ENCODE measurements at places on chromosomes 12 and 14. TPM values are rescaled to one million over a fixed set of nuclear protein-coding genes. Genes with fewer than 3 reads are reported as not detected.
A peak's percentile ranks its signal among the peaks of the same experiment; 100 is the strongest.

DNA sequence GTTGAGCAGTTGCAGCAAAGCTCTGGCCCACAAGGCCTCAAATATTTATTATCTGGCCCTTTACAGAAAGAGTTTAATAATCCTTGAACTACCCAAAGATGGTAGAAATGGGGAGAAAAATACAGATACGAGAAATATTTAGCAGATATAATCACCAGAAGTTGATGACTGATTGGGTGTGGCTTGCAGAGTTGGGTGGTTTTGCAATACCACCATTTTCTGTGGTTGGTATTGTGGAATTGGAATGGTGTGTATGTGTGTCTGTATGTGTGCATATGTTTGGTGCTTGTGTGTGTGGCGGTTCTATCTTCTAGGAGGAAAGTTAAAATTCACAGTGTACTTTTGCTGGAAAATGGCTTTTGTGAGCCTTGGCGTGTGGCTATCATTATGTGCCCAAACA, 85.4 kb upstream of the MANSC4 start:
- H3K36me3 ChIP-seq = no peaks in the 10 kb centered on the region
- peaks cover under 1% of the 10 kb centered on the region for H3K27me3 ChIP-seq
- H3K4me1 ChIP-seq = peaks cover 12% of the 10 kb centered on the region
- no peak overlapping the region for H3K27ac ChIP-seq

DNA sequence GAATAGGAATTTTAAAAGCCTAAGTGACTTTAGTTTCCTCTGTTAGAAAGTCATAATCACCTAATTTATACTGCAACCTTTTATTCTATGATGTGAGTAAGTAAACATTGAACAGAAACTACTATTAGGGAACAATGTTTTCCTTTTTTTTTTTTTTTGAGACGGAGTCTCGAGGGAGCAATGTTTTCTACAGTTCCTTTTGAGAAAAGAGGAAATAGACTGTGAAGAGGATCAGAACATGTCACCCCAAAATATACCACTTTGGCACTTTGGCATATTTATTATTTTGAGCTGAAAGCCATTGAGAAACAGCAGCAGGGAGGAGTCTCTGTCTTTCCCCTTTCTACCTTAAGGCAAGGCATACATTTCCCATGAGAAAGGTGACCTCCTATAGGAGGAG, 162.7 kb upstream of the CNOT2 start:
- H3K4me3 ChIP-seq = no peak overlapping the region
- H3K4me1 ChIP-seq = no peaks in the 10 kb centered on the region
- no peak overlapping the region for H3K27ac ChIP-seq
- no peaks in the 10 kb centered on the region for H3K27me3 ChIP-seq
- no peak for DNase-seq

DNA sequence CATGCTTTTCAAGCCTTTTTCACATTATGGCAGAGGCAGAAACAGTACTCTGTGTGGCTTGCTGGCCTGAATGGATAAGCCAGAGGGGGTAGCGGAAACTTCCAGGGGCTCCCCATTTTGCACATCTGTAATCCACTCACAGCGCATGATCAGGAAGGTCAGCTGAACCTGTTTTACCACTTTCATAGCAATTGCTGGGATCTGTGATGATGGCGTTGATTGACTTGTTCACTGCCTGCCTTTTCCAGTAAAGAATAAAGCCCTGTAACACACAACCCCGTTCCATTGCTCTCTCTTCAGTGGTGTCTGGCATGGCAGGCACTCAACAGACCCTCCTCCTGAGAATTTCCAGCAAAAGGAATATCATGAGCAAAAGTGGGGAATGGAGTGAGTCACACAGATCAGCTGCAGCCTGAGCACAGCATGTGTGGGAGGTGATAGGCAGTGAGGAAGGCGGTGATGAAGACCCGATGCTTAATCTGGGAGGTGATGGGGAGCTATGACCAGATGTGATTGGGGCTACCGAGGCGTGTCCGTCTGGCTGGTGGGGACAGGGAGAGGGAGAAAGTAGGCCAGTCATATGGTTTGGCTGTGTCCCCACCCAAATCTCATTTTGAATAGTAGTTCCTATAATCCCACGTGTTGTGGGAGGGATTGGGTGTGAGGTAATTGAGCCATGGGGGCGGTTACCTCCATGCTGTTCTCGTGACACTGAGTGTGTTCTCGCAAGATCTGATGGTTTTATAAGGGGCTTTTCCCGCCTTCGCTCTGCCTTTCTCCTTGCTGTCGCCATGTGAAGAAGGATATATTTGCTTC, 44.7 kb upstream of the CHST11 start:
- H3K4me3 ChIP-seq = no peak overlapping the region
- H3K36me3 ChIP-seq = peaks cover 1% of the 10 kb centered on the region
- peaks cover 4% of the 10 kb centered on the region for H3K27me3 ChIP-seq
- H3K4me1 ChIP-seq = peaks cover 9% of the 10 kb centered on the region

- peaks cover 13% of the 10 kb centered on the region for H3K4me1 ChIP-seq
- DNase-seq = no peak
- no peak overlapping the region for H3K4me3 ChIP-seq
- H3K27ac ChIP-seq = no peak overlapping the region
- no peaks in the 10 kb centered on the region for H3K27me3 ChIP-seq
- H3K36me3 ChIP-seq = peaks cover 21% of the 10 kb centered on the region
Observed at GRCh38 chr12:9626821-9627220, 19.1 kb upstream of the KLRB1 start.

DNA sequence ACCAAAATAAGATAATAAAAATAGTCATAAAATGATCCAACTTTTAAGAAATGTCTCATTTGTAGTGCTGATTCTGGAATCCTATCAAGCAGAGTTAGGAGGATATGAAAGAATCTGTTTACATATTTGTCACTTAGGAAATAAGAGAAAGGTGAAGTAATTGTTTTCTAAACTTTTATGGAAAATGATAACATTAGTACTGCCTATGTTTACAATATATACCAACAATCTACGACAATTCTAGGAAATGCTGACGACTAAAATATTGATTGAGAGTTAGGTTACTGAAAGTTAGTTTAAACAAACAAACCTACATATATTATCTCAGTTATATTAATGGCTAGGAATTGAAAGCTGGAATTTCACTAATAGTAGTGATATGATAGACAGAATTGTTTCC, 18.0 kb downstream of the TSPAN19 start:
- no peaks in the 10 kb centered on the region for H3K27me3 ChIP-seq
- no peak for DNase-seq
- H3K27ac ChIP-seq = no peak overlapping the region
- H3K4me1 ChIP-seq = peaks cover 2% of the 10 kb centered on the region
- no peaks in the 10 kb centered on the region for H3K36me3 ChIP-seq
- H3K4me3 ChIP-seq = no peak overlapping the region

GRCh38 chr14:100304825-100305323, 1.4 kb downstream of the SLC25A29 start:
- peaks cover 15% of the 10 kb centered on the region for H3K4me1 ChIP-seq
- peak overlapping the region; percentile 71 for H3K4me3 ChIP-seq
- no peak overlapping the region for H3K27ac ChIP-seq
- no peaks in the 10 kb centered on the region for H3K36me3 ChIP-seq
- DNase-seq = peak; percentile 7

DNA sequence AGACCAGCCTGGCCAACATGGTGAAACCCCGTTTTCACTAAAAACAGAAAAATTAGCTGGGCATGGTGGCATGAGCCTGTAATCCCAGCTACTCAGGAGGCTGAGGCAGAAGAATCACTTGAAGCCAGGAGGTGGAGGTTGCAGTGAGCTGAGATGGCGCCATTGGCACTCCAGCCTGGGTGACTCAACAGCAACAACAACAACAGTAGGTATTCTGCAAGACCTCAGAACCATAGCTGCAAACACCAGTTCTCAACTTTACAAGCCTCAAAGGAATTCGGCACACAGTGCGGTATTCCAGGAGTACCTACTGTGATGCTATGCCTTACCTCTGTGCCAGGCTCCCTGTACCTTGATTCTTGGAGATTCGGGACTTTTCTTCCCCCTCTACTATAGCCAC, 15.8 kb downstream of the FOXN3 start:
- H3K4me1 ChIP-seq = peaks cover 59% of the 10 kb centered on the region
- H3K4me3 ChIP-seq = no peak overlapping the region
- H3K27me3 ChIP-seq = no peaks in the 10 kb centered on the region

GRCh38 chr12:27068863-27069262, 13.5 kb downstream of the C12orf71 start:
- H3K4me1 ChIP-seq = no peaks in the 10 kb centered on the region
- peaks cover 18% of the 10 kb centered on the region for H3K36me3 ChIP-seq
- no peak for DNase-seq
- H3K4me3 ChIP-seq = no peak overlapping the region
- no peak overlapping the region for H3K27ac ChIP-seq
- no peaks in the 10 kb centered on the region for H3K27me3 ChIP-seq

LBHD2 gene
- not detected for total RNA-seq

SLC6A13 gene
- total RNA-seq = 0.64 TPM

DNA sequence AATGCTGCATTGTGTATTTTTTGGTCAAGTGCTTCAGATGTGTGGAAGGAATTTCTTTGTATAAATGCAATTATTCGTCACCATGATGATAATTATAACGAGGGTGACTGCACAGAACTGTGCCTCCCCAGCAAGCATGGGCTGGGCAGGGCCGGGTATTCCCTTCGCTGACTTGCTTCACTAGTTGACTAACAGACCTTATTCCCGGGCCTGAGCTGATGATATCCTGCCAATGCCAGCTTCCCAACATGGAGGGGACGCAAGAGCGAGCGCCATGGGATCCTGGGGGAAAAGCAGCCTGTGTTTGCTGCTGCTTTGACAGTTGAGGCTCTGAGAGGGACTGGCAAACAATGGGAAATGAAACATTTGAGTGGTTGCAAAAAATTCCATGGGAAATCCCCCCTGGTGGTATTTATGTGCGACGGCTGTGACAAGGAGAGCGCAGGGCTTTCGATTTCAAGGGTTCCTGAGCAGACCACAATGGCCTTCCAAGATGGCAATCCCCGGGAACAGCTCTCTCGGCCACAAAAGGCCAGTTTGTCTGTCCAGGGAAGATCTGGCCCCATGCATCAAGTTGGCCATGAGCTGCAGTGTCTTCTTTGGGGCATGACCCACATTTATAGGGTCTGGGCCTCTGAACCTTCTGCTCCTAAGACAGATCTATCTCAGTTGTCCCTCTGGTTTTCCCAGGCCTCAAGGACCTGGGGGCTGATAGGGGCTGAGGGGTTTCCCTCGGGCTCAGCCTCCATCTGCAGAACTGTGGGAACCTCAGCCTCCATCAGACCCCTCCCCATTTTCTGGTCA, 21.9 kb upstream of the MAP1LC3B2 start:
- DNase-seq = peak; percentile 17
- H3K36me3 ChIP-seq = no peaks in the 10 kb centered on the region
- H3K4me1 ChIP-seq = peaks cover 44% of the 10 kb centered on the region

SLC24A4 gene
- 0.06 TPM for total RNA-seq

KLRF1 gene
- total RNA-seq = not detected

DNA sequence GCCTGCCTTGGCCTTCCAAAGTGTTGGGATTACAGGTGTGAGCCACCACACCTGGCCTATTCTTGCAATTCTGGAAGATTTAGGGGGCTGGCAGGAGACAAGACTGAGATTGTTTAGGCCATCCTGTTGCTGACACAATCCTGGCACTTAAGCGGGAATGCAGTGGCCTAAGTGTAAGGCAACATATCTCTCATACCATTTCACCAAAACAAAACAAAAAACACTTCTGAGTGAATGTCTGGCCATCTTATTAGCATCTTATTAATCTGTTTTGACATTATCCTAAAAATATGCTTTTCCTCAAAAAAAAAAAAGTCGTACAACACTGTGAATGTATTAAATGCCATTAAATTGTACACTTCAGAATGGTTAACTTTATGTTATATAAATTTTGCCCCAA, 67.6 kb downstream of the DENND5B start:
- no peaks in the 10 kb centered on the region for H3K27me3 ChIP-seq
- no peak overlapping the region for H3K27ac ChIP-seq
- peaks cover 2% of the 10 kb centered on the region for H3K4me1 ChIP-seq
- no peak for DNase-seq

- no peak for DNase-seq
- H3K27me3 ChIP-seq = no peaks in the 10 kb centered on the region
- no peaks in the 10 kb centered on the region for H3K36me3 ChIP-seq
- H3K4me3 ChIP-seq = no peak overlapping the region
Observed at GRCh38 chr14:97916100-97916499, 1118.9 kb downstream of the VRK1 start.

BMP4 gene
- total RNA-seq = not detected

GRCh38 chr14:103624860-103625259, 4.2 kb upstream of the KLC1 start:
- H3K4me3 ChIP-seq = peak overlapping the region; percentile 65
- peaks cover 16% of the 10 kb centered on the region for H3K4me1 ChIP-seq
- DNase-seq = peak; percentile 21
- no peak overlapping the region for H3K27ac ChIP-seq
- no peaks in the 10 kb centered on the region for H3K36me3 ChIP-seq

PRB2 gene
- total RNA-seq = not detected

DNA sequence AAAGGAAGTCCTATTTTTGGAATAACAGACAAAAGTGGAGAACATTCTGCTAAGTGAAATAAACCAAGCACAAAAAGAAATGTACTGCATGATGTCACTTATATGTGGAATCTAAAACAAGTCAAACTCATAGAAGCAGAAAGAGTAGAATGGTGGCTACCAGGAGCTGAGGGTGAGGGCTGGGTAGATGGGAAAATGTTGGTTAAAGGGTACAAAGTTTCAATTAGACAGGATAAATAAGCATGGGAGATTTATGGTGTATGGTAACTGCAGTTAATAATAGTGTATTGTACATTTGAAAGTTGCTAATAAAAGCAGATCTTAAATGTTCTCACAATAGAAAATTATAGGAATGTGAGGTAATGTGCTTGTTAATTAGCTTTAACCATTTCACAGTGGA, 12.8 kb downstream of the LUM start:
- H3K36me3 ChIP-seq = no peaks in the 10 kb centered on the region
- H3K4me1 ChIP-seq = no peaks in the 10 kb centered on the region
- no peak overlapping the region for H3K4me3 ChIP-seq
- no peak for DNase-seq
- no peak overlapping the region for H3K27ac ChIP-seq

GDF3 gene
- not detected for total RNA-seq

GRCh38 chr14:88488897-88489296, 65.9 kb downstream of the PTPN21 start:
- H3K27me3 ChIP-seq = peaks cover 3% of the 10 kb centered on the region
- peaks cover 4% of the 10 kb centered on the region for H3K4me1 ChIP-seq
- no peak overlapping the region for H3K4me3 ChIP-seq
- no peak overlapping the region for H3K27ac ChIP-seq
- H3K36me3 ChIP-seq = no peaks in the 10 kb centered on the region

DNA sequence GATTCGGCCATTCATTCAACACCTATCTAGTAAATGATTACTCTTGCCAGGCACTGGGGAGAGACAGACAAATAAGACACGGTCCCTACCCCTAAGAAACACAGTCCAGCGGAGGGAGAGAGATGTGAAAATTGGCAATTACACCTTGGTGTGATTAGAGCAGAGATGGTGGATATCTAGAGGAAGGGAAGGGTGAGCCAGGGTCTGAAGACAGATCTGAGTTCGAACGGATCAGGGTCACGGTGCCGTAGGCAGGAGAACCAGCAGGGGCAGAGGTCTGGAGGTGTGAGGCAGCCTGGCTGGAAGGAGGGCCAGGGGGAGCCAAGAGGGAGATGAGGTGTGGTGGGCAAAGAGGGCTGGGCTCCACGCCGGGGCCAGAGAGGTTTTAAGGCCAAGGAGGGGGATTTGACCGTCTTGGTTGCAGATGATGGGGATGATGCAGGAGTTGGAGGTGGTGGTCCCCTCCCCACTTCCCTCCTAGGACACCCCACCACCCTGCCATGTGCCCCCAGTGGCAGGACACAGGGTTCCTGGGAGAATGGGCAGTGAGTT, 27.1 kb downstream of the FAM222A start:
- no peaks in the 10 kb centered on the region for H3K36me3 ChIP-seq
- H3K27ac ChIP-seq = no peak overlapping the region
- no peak overlapping the region for H3K4me3 ChIP-seq
- H3K27me3 ChIP-seq = peaks cover 11% of the 10 kb centered on the region
- no peak for DNase-seq

GRCh38 chr14:51209457-51209856, 30.6 kb upstream of the TMX1 start:
- H3K36me3 ChIP-seq = no peaks in the 10 kb centered on the region
- H3K27me3 ChIP-seq = peaks cover 2% of the 10 kb centered on the region
- no peaks in the 10 kb centered on the region for H3K4me1 ChIP-seq
- no peak overlapping the region for H3K4me3 ChIP-seq
- H3K27ac ChIP-seq = no peak overlapping the region
